ACHN (cell line): ENCODE measurements at places on chromosomes 5 and 9.

DNA sequence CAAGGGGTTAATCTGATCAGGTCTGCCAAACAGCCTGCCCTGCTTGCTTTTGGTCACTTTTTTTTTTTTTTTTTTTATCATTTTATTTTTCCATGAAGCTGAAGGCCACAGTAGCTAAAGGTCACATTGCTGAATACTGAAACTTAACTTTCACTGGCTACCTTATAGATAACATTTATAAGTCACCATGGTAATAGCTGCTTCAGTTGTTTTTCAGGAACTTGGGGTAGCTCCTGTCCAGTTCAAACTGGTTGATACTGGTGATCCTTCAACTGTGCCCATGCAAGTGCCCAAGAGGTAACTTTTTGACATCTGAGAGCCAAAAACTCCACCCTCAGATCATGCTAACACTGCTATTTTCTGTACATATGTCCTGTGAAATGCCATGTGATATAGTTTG lies 68.3 kb upstream of the RGS7BP start:
- no peak for DNase-seq

DNA sequence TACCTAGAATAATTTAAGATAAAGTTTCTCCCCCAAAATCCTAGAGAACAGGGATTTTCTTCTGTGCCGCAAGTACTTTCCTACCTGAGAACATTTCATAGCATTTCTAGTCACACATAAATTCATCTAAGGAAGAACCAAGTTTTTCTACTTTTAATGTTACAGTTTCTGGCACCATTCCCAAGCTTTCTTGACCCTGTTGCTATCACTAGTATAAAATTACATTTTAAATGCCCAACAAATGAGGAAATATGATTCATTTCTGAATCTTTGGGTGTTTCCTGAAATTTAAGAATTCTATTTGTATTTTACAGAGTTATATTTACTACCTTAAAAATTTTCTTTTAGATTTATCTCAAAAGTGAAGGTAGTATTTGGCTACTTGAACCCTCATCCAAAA lies 137.8 kb downstream of the LPAR1 start:
- no peak for DNase-seq

GRCh38 chr9:130609163-130609562 lies 29.8 kb downstream of the FUBP3 start:
- no peak for DNase-seq

GRCh38 chr5:179271821-179272325 lies 73.4 kb downstream of the ADAMTS2 start:
- no peak for DNase-seq

DNA sequence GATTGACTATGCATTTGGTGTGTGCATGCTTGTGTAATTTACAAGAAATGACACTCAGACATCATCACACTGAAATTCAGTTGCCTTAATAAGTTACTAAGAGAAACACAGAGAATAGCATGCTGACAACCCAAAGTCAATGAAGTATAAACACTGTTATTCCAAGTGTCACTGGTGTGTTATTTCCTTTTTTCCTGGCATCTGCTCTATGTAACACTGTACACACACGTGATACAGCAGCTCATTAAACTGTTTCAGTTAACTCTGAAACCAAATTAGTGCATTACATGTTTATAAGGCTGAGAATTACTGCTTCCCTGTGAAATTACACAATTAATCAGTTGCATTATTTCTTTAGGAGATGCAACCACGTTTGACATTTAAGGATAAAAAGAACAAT lies 252.7 kb downstream of the EFNA5 start:
- peak; percentile 27 for DNase-seq

DNA sequence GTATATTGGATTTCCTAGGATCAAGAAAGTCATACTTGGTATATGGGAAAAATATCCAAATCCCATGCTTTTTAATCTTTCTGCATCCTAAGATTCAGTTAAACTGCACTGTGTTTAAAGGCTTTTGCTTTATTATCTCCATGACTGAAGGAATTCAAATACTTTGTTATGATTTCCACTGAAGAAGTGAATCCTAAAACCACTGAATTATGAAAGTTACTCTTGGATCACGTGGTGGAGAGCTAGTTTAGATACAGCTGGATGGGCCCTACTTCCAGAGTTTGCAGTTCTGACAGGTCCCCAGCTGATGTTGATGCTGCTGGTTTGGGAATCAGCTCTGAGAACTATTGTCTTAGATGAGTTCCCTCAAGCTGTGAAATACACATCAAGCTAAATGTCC lies 5.0 kb downstream of the DAB2 start:
- DNase-seq: no peak

GRCh38 chr5:89280103-89281037 lies 397.4 kb upstream of the MEF2C start:
- DNase-seq: no peak

GRCh38 chr9:14147738-14148137 lies 166.2 kb downstream of the NFIB start:
- DNase-seq: no peak

DNA sequence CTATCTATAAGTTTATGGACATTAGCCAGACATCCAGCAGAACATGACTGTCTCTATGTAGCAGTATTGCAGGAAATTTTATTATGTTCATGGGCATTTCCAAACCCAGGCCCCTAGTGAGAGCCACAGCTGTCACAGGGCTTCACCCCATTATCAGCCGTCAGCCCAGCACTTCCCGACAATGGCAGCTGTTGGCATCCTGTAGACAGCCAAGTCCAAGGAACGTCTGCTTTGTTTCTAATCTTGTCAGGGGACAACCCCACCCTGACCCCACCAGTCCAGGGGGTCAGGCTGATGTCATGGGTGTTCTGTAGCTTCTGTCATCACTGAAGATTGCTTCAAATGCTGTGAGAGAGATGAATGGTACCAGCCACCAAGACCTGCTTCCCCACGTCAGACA lies 565.3 kb upstream of the BRINP1 start:
- DNase-seq: no peak

DNA sequence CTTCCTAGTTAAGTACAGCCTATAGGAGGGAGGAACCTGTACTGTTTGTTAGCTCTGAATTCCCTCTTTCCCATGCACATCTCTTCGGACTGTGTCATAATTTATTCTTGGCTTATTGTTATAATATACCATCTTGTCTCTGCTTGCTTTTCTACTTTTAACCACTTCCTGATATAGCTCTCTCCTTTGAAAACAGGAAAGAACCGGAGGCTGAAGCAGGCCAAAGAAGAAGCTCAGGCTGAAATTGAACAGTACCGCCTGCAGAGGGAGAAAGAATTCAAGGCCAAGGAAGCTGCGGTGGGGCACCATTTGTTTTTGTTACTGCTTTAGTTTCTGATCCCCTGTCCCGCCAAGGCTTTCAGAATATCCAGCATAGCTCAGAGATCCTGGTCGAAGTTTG lies 4.8 kb downstream of the ATP6V1G1 start:
- no peak for DNase-seq

DNA sequence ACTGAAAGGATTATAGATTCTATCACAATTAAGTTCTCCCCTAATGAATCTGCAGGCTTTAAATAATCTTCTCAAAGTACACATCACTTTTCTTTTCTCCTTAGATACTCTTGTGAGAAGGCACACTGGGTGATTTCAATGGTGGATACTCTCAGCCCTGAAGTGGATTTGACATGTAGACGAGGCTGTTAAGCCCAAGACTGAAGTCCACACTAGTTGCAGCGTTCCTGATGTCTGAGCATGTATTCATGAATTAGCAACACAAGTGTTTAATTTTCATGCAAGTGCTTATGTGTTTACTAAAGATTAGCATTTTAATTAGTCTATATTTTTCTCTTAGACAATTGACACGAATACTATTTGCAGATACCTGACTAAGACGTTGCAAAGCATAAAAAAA lies 218.9 kb downstream of the TMEM161B start:
- DNase-seq: no peak

DNA sequence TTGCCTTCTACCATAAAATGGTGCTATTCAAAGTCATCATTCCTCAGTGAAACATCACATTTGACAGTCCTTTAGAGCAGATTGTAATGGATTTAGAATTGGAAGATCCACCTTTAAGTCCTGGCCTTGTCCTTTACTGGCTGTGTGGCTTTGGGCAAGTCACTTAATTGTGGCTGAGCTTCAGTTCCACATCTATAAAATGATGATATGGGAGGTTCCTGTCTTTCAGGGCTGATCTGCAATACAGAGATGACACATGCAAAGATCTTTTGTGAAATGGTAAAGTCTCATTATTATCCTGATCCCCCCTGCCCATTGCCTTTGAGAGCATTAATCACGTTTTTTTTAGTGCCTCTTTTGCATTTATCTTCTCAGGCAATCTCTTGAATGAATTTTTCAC lies 58.2 kb downstream of the ZFAND5 start:
- DNase-seq: no peak

DNA sequence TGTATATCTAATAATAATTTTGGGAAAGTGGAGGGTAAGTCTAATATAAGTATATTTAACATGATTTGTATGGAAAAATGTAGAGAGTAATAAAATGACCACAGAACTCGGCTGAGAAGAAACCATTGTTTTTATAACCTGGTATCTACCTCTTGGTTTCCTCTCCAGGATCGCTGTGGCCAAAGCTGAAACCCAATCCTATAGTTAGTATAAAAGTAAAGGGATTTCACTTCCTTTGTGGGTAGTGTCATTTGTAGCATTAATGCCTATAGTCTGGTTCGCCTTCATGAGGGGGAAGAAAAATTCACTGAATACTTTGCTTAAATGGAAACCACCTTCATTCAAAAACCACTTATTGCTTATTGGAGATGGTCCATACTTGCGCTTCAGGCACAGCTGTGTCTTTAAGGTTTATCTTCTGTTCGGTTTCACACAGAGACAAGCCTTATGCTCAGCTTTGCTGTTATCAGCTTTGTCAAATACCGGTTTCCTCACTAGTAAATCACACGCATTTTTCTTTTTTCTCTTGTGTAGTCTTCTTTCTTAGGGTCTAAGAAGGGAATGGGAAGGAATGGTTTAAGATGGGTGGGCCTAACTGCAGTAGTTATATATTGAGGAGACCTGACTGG lies 12.1 kb downstream of the PIK3R1 start:
- no peak for DNase-seq

DNA sequence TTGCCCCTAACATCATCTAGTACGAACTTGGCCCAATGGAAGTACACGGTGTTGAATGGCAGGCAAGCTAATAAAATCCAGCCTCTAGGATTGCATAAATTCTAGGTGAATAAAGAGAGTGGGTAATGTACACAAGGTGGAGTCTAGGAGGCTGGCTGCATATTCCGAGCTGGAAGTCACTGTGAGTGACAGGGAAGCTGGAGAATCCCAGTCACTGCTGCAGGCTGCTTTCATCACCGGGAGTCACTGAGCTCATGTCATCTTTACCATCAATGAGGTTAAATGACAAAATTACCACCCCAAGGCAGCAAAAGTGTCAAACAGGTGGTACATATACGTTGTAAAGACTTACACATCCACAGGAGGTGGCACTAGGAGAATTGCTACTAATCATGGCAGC lies 91.3 kb upstream of the HMHB1 start:
- DNase-seq: no peak

DNA sequence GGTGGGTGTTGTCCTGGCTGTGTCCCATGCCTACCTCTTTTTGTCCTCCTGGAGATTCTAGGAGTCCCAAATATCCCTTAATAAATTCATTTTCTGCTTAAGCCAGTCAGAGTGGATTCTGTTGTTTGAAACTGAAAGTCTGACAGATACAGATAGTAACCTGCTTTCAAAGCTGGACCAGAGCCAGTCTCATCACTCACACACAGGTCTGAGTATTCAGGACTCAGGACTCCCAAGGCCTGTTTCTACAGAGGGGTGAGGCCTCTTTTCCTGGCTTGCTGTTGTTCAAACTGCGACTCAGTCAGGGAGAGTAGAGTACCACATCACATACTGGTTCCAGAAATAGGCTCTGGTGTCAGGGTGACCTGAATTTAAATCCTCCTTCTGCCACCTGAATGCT lies 190.1 kb downstream of the PAX5 start:
- no peak for DNase-seq

DNA sequence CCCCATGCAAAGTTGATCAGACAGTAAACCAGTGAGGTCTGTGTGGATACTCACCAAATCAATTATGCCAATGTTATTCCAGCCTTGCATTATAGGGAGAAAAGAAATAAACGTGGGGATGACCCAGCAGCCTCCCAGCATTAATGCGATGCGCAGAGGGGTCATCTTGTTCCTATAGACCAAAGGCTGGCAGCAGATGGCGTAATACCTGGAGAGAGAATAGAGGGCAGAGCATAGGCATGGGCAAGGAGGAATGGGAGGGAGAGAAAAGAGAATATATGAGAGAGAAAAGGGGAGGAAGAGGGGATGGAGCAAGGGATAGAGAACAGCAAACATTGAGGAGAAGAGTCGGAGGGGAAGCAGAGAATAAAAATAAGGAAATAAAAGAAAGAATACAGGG lies 131.2 kb downstream of the HTR4 start:
- no peak for DNase-seq

DNA sequence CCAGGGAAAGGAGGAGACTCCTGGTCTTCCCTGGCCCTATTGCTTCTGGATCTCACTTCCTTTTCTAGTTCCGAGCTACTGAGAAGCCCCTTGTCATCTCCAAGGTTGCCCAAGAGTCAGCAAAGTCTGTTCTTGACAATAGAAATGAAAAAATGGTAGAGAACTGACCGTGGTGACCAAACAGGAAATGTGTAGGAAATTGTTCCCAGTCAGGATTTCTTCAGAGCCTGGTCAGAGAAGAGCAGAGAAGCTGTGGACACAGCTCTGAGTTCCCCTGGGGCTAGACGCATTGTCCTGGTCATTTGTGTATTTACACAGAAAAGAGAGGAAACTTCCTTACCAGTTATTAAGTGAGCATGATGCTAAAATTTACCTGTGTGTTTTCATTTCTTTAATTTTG lies 35.6 kb downstream of the S1PR3 start:
- no peak for DNase-seq

- DNase-seq: no peak
Measured at GRCh38 chr9:134688231-134688630, 46.6 kb downstream of the COL5A1 start.

DNA sequence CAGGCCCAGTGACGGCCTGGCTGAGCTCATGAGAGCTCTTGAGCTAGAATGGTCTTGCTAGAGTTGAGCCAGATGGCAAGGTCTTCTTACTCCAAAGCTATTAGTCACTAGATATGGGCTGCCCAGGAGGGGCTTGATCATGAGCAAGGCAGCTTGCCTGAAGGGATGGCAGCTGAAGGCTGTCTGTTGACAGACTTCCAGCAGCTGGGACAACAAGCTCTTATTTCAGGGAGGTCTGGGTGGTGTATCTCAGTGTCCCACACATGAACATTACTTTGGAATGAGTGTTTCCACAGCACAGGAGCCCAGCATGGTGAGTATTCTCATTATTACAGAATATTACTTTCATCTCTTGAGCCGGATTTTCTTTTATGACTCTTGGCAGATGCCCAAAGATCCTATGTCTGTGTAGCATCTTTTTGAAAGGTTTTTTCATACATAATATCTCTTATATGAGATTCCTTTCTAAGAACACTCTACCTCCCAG lies 414.1 kb downstream of the ARHGEF28 start:
- no peak for DNase-seq

GRCh38 chr5:82851471-82851870 lies 225.7 kb downstream of the TMEM167A start:
- DNase-seq: no peak
